ENCODE measurements at places on chromosomes 5 and 9. TPM values are rescaled to one million over a fixed set of nuclear protein-coding genes. Genes with fewer than 3 reads are reported as not detected.

Gene DBH
- not detected for total RNA-seq

Gene C5orf52
- total RNA-seq: not detected

Gene LRRC70
- 9.4 TPM for total RNA-seq

Gene LHX3
- not detected for total RNA-seq

Gene GABBR2
- not detected for total RNA-seq

Gene SHOC1
- not detected for total RNA-seq

Gene TSSK1B
- not detected for total RNA-seq

Gene LCN9
- not detected for total RNA-seq

Gene KLHL9
- total RNA-seq: 17.8 TPM

All from mesenteric fat pad (tissue), 1 donor.